ENCODE measurements at places on chromosomes 7 and 10.

DNA sequence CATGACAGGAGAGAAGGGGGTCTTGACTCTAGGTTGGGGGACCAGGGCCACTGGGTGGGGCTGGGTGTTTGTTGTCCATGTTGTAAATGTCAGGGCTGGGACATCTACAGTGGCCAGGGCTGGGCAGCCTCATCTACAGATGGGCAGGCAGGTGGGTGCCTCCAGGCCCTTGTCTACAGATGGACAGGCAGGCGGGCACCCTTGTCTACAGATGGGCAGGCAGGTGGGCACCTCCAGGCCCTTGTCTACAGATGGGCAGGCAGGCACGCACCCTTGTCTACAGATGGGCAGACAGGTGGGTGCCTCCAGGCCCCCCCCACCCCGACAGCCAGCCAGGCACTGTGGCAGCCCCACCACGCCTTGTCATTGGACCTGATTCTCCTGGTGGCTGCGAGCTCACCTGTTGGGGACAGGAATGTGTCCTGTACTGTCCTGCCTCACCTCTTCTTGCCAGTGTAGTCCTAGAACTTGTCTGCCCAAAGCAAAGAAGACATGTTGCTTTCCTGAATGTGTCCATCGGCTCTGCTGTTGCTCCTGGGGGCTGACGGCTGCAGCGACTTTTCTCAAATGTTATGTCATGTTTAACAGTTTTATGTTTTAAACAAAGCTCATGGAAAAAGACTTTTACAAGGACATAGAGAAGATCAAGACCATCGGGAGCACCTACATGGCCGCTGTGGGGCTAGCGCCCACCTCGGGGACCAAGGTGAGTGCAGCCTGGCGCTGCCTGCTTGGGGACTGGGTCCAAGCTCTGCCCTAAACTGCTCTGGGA lies 129.9 kb downstream of the ADCY1 start:
- no peak for DNase-seq

DNA sequence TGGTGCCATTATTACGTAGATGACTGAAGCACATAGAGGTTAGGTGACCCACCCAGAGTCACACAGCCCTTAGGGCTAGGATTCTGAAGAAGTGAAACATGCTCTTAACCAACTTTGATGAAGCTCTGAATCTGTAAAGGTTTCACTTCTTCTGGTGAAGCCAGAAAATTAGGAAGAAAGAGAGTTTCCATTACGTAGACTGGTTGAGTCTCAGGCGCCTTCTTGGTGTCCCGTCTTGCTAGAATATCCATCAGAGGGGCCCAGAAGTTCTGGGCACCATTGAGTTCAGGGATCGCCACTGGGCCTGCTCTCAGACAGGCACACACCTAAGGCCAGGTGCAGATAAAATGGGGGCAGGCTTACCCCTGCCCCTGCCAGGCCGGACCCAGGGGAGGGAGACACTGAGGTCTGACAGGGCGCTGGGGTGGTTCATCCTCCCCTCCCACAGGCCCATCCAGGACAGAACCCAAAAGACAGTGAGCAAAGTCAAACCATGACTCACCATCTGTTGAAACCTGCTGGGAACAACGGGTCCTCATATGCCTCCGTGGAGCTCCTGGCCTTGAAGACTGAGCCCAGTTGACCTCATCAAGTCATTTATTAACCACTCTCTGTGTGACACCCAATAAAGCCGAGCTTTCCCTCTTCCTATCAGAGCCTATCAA lies 33.2 kb downstream of the DRGX start:
- DNase-seq: no peak

GRCh38 chr7:98930464-98930863 lies 52.1 kb downstream of the TRRAP start:
- no peak for DNase-seq

- DNase-seq: no peak
Measured at GRCh38 chr7:36155811-36156361, 2.8 kb downstream of the EEPD1 start.

DNA sequence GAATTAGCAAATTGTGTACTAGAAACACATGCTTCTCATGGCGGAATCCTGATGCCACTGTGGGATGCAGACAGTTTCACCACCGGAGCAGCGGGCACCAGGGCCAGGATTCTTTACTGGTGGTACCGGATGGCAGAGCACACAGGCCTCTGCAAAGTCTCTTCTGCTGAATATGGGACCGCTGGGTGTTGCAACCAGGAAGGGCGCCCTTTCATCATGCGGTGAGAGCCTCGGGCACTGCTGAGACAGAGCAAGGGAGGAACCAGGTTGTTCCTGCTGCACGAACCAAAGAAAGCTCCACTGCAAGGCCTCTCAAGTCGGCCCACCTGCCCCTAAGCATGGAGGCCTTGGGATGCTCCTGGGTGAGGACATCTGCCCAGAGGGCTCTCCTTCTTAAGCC lies 57.0 kb upstream of the NMT2 start:
- DNase-seq: no peak

DNA sequence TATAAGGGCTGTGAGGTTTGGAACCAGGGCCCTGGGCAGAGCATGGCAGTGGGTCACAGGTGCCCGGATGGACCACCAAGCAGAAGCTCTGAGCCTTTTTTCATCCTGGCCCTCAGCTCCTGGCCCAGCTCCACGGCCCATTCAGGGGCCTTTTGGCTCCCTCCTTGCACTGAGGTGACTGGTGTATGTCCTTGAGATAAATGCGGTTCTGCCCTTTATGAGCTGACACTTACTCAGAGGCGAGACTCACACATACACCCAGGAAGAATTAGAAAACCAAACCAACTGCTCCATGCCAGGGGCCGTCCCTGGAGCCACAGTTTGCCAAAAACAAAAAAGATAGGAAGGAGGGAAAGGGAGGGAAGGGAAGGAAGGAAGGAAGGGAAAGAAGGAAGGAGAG lies 49.7 kb downstream of the CUZD1 start:
- no peak for DNase-seq

GRCh38 chr10:12201543-12201942 lies 5.6 kb downstream of the CDC123 start:
- no peak for DNase-seq

DNA sequence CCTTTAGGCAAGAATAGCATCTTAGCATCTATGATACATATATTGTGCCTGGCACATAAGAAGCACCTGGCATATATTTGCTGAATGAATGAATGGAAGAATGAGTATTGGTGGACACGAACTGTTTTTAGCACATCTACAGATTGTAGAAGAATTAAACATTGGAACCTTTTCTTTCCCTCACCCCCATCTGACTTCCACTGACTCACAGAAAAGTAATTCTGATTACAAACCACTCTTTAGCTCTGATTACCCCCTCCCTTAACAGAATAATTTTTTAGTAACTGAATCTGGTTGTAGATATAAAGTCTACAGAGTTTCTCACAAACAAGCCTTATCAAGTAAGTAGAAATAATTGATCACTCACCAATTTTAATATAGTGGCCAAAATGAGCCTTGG lies 31.9 kb downstream of the SLC26A4 start:
- DNase-seq: no peak

- no peak for DNase-seq
Measured at GRCh38 chr7:135991322-135991721, 14.2 kb upstream of the MTPN start.

DNA sequence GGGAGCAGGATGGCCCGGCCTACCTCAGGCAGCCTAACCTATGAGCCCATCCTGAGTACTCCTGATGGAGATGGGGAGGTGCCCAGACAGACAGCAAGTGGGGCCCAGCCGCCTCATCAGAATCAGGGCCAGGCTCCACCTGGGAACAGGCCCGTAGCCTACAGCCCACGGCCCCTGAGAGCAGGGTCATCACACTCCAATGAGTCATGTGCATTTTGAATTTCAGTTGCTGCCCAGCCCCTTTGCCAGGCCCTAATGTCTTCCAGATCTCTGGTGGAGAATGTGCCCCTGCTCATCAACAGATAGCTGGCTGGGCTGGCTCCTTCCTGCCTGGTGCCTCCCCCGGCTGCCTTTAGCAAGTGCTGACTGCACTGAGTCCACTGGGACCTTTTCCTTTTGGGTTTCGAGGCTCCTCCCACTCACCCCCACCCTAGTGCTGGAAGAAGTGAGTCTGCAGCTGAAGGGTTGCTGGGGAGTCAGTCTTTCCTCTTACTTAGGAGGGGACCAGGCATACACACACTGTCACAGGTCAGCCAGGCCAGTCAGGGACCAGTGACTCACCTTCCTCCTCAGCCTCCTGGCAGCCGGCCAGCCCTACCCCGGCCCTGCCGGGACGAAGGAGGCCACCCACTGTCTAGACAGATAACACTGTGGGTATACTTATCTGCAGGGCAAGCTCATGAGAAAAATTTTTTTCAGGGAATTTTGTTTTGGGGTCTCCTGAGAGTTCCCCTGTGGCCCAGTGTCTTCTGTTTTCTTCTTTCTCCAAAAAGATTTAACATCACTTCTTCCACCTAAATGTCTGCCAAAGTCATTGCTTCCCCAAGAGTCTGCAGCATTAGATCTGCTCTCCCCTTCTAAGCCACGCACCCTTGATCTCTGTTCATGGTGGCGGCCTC lies 9.1 kb upstream of the ASIC3 start:
- no peak for DNase-seq

DNA sequence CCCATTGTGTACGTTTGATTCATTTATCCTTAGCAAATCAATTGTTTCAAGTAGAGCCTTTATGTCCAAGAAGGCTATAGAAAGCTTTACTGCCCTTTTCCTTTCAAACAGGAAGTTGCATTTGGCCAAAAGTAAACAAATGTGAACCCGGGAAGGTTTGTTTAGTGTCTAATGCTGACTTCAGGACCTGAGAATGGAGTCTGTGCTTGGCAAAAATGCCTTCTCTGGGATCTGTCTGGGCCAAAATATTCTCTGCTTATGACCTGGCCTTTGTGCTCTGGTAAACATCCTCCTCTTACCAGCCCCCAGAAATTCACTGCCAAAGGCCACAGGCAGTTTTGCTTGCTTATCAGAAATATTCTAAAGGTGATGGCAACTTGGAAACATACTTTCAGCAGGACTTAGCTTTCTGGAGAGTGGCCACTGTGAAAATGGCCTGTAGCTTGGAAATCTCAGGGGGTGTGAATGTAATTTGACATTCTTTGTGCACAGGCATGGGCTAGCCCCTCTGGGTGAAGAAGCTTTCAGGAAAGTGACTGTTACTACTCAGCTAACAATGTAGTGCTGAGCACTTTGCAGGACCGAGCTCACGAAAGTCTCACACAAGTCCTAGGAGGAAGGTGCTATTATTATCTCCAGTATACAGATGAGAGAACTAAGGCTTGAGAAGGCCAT lies 199.5 kb downstream of the PTEN start:
- DNase-seq: no peak

GRCh38 chr10:43963793-43964425 lies 315.2 kb upstream of the ZNF32 start:
- no peak for DNase-seq

DNA sequence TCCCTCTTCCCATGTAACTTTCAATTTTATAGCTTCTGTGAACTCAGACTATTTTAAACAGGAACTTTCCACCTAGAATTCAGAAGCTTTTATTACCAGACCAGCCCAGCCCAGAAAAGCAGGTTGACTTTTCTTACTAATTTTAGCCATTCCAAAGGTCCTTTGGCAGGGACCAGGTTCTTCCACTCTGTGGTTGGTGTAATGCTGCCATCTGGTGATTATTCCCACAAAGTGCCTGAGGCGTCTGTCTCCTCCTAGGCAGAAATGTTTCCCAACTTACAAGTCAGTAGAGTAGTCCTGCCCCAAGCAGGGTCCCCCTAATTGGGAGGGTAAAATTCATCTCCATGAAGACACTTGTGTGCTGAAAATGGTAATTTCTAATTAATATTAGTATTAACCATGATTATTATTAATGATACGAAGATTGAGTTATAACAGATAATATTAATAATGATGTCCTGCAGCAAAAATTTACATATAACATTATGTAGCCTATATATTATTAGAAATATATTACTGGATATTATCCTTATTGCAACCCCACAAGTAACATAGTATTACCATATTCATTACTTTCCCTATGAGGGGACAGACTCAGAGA lies 53.0 kb upstream of the PPP1R17 start:
- no peak for DNase-seq

- no peak for DNase-seq
Measured at GRCh38 chr10:46025406-46025805, 5.0 kb downstream of the NCOA4 start.

- no peak for DNase-seq
Measured at GRCh38 chr7:36192053-36192824, 39.2 kb downstream of the EEPD1 start.

- DNase-seq: no peak
Measured at GRCh38 chr10:114881417-114881816, 56.6 kb upstream of the TRUB1 start.

Measured in stimulated activated CD8-positive, alpha-beta memory T cell treated with anti-CD3 and anti-CD28 coated beads, Interleukin-4, amount 100 ng/mL, for 1 hour (primary cell).